ENCODE measurements at places on chromosomes 4 and X. TPM values are rescaled to one million over a fixed set of nuclear protein-coding genes. Genes with fewer than 3 reads are reported as not detected.

DNA sequence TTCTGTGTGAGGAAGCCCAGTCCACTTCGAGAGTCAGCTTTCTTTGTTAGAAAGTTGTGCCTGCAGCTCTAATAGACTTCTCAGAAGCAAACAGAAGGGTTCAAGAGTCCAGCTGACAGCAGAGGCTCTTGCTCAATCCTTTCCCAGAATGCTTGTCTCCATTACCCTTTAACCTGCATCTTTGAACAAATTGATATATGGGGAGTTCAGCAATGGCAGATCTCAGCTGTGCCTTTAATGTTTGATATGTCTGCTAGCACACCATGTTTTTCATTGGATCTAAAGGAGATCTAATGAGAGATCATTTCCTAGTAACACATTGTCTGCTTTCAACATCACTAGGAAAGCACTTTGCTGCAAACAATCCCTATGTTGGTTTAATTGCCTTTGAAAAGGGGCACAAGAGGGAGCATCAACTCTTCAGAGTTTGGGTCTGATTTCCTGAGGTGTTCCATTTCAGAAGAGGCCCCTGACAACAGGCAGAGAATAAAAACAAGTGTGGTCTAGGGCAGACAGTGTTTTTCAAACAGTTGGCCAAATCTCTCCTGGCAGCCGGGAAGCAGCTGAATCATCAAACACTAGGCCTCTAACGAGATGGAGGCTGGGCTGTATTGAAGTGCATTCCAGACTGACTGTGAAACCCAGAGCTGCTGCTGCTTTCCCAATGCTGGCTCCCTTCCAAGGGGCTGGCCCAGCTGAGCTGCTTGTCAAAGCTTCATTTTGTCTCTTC is 55.5 kb downstream of the LUZP4 start:
- no peaks in the 10 kb centered on the region for H3K36me3 ChIP-seq
- no peak overlapping the region for H3K27ac ChIP-seq
- DNase-seq: no peak
- peaks cover 15% of the 10 kb centered on the region for H3K27me3 ChIP-seq
- no peaks in the 10 kb centered on the region for H3K4me1 ChIP-seq

DNA sequence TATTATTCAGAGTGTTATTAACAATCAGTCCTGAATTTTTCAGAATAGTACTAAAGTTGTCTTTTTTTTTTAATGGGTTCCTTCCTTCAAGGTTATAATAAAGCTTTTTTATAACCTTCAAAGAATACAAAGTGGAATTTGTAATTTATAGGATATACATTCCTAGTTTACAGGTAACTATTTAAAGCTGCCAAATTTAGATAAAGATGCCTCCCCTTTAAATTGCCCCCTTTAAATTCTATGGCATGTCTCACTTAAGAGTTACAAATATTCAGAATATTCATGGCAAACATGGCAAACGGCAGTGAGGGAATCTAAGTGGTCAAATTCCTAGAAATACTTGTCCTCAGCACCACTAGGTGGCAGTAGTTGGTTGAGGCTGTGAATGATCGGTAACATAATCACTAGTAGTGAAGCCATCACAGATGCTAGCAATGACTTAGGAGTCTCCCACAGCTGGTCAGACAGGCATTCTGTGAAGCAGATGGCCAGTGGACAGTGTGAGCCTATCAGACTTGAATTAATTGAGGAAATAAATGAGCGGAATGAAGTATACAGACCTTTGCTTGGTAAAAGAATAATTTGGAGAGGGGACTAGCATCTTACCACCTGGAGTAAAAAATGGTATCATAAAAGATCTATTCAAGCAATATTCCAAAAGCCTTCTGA is 86.4 kb downstream of the CBR4 start:
- no peaks in the 10 kb centered on the region for H3K27me3 ChIP-seq
- no peak overlapping the region for H3K4me3 ChIP-seq
- H3K36me3 ChIP-seq: no peaks in the 10 kb centered on the region
- DNase-seq: peak; percentile 46

DNA sequence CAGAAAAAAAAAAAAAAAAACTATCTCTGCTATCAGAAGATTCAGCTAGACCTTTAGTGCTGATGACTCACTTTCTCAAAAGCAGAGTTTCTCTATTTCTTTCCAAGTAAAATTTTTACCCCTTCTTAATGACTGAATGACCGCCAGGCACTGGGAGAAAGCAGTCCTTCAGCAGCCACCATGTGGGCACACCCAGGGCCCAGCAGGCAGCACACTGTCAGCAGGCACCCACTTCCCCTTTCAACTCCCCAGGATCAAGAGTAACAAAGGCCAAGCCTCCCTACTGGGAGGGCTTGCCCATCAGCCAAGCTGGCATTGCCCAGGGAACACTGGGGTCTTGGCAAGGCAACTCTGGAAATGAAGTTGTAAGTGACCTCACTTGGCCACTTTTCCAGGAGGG is 201.9 kb upstream of the MAMLD1 start:
- no peaks in the 10 kb centered on the region for H3K27me3 ChIP-seq
- H3K36me3 ChIP-seq: no peaks in the 10 kb centered on the region
- no peak overlapping the region for H3K4me3 ChIP-seq
- no peaks in the 10 kb centered on the region for H3K4me1 ChIP-seq
- no peak for DNase-seq

COX7B2 gene
- total RNA-seq: not detected

TMEM144 gene
- total RNA-seq: 0.22 TPM

DMD gene
- total RNA-seq: 4.6 TPM

Data from activated T-cell treated with anti-CD3 and anti-CD28 coated beads, Interleukin-2, amount 50 U/mL, for 72 hours (primary cell).